Stimulated activated naive B cell treated with anti-CD40 and anti-IgM and Interleukin-4, amounts not matched to agents 10 μg/mL and 1 μg/mL and 100 μg/mL, for 72 hours (primary cell): ENCODE measurements at places on chromosomes 2 and 18.

DNA sequence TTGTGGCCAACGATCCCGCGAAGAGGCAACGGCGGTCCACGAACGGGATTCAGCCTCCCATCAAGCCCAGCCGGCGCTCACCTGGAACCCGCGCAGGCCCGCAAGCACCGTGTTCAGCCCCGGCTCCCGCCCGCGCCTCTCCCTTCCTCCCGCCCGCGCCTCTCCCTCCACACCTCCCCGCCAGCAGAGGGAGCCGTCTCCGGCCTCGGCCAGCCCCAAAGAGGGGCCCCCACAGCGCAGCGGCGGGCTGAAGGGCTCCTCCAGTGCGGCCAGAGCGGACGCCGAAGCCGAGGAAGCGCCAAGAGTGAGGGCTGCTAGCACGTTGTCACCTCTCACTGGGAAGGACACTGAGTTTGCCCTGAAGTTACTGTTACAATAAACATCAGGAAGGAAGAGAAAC is 55.3 kb upstream of the LAPTM4A start:
- no peak for DNase-seq

GRCh38 chr2:40304340-40304739 is 147.6 kb downstream of the SLC8A1 start:
- no peak for DNase-seq

DNA sequence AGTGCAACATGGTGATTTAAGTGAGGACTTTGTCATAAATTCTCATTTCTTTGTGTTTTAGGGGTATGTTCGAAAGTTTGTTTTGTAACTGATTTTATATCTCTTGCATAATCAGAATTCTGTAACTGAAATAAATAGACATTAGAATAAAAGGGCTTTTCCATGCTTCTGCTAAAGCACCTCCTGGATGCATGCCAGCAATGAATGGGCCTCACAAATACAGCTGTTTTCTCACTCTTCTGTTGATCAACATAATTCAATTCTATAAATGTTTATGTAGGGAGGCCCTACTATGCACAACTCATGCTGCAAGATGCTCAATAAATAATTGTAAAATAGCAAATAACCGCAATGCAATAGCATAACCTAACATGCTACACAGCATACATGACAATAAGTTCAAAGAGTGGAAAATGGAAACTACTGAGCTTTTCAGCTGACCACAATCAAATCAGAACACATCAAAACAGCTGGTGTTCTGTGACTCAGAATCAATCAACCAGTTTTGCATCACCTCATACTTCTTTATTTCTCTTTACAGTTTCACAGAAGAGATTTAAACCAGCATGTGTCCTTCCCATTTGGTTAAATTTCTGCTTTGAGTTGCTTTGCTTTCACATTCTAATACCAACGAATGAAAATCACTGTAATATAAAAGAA is 11.0 kb downstream of the CDH7 start:
- no peak for DNase-seq

GRCh38 chr2:64770781-64771334 is 117.1 kb upstream of the SERTAD2 start:
- no peak for DNase-seq

DNA sequence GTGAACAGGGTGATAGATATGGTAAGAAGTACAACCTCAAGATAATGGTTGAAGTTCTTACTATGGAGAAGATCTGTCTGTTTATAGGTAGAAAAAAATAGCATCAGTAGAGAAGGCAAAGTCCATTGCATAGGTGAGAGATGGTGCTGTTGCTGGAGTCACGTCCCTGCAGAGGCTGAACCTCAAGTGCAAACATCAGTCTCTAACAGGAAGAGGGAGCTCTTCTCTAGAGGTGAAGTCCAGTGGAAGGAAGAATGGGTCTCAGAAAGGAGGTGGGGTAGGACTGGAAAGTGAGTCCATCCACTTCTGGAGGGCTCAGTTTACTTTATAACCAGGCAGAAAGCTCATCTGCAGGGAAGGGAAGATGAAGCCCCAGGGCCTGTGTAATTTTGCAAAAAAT is 337.7 kb downstream of the MEIS1 start:
- no peak for DNase-seq

DNA sequence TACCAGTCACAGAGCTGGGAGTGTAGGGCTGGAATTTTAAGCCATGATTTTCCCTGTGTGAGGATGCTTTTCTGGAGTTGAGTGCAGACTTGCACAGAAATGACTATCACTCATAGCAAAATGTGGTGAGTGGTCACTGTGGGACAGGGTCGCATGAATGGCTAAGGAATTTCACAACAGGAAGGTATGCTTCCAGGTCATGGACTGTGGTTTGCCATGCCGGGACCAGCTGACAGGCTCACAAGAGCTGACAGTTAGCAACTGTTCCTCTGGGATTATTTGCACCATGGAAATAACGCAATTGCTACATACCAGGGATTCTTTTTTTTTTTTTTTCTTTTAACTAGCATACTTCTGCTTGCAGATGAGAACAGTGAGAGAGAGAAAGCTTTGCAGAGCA is 3.8 kb upstream of the UXS1 start:
- DNase-seq: no peak

- DNase-seq: no peak
These were observed 128.6 kb downstream of the ZNF532 start for GRCh38 chr18:58993260-58993659.

- no peak for DNase-seq
These were observed 438.3 kb downstream of the ZNF521 start for GRCh38 chr18:24913507-24914170.
